ENCODE measurements at places on chromosomes 3 and 15. TPM values are rescaled to one million over a fixed set of nuclear protein-coding genes. Genes with fewer than 3 reads are reported as not detected.

DNA sequence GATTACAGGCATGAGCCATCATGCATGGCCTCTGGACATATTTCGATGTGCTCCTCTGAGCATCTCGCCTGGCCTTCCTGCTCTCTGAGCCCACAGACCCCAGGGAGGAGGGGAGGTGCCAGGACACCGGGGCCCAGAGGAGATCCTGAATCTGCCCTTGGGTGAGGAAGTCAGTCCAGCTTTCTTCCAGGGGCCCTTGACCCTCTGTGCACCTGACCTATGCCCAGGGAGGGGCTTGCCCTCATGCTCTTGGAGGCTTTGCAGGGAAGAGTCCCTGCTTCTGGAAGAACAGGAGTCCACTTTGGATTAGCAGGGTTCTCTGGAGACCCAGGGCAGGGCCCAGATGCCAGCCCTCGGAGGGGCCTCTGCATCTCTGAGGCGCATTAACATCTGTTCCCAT, 1.4 kb downstream of the ACSBG1 start:
- H3K36me3 ChIP-seq = no peaks in the 10 kb centered on the region
- no peak overlapping the region for H3K4me3 ChIP-seq
- no peak overlapping the region for H3K27ac ChIP-seq

DNA sequence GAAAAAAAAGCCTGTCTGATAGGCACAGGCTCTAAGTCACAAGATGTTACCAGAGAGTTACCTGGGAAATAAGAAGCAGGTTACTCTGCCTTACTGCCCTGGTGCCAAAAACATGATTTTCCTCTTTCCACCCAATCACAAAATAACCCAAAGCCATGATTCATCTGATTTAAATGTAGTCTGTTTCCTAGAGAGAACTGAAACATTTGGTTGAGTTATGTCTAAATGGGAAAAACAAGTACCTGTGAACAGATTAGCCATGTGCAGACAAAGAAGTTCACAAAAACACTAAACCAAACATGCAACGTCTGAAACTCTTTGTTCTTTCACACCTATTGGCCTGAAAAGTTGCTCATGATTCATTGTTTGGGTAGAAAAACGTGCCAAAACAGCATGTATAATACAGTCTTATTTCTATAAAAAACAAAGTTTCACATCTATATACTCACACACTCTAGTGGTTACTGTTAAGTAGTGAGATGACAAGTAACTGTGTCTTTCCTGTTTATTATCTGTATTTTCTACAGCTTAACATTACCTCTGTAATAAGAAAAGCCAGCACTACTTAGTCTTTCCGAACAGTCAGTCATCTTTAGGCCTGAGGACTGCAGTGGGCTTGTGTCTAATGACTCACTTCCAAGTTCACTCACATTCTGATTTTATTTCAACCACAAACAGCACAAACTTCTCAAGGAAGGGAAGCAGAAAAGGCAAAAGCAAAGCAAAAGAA, 30.2 kb downstream of the FAM174B start:
- peaks cover 2% of the 10 kb centered on the region for H3K27me3 ChIP-seq
- H3K36me3 ChIP-seq = no peaks in the 10 kb centered on the region
- peaks cover 22% of the 10 kb centered on the region for H3K4me1 ChIP-seq
- H3K4me3 ChIP-seq = no peak overlapping the region
- no peak for DNase-seq
- peak overlapping the region; percentile 53 for H3K27ac ChIP-seq

GRCh38 chr3:192410684-192410960, 316.7 kb downstream of the FGF12 start:
- no peak for DNase-seq
- peaks cover 60% of the 10 kb centered on the region for H3K27me3 ChIP-seq
- H3K36me3 ChIP-seq = peaks cover 4% of the 10 kb centered on the region
- H3K4me3 ChIP-seq = no peak overlapping the region
- no peak overlapping the region for H3K27ac ChIP-seq

DNA sequence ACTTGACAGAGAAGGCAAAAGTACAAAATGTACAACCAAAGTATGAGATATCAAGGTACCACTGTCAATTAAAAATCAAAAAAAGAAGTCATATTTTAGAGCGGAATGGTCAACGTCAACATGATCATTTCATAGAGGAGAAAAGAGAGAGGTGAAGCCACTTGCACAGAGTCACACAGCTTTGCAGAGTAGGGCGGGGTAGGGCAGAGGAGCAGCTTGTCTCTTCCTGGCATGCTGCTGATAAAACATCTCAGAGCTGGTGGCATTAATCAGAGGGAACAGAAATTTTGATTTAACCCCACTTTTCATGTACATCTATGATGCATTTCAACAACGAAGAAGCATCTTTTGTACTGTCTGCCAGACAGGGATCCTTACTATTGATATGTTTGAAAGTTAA, 5.2 kb upstream of the IGF1R start:
- peaks cover 3% of the 10 kb centered on the region for H3K4me1 ChIP-seq
- H3K36me3 ChIP-seq = no peaks in the 10 kb centered on the region
- peaks cover 44% of the 10 kb centered on the region for H3K27me3 ChIP-seq
- no peak for DNase-seq
- H3K4me3 ChIP-seq = no peak overlapping the region
- no peak overlapping the region for H3K27ac ChIP-seq

DNA sequence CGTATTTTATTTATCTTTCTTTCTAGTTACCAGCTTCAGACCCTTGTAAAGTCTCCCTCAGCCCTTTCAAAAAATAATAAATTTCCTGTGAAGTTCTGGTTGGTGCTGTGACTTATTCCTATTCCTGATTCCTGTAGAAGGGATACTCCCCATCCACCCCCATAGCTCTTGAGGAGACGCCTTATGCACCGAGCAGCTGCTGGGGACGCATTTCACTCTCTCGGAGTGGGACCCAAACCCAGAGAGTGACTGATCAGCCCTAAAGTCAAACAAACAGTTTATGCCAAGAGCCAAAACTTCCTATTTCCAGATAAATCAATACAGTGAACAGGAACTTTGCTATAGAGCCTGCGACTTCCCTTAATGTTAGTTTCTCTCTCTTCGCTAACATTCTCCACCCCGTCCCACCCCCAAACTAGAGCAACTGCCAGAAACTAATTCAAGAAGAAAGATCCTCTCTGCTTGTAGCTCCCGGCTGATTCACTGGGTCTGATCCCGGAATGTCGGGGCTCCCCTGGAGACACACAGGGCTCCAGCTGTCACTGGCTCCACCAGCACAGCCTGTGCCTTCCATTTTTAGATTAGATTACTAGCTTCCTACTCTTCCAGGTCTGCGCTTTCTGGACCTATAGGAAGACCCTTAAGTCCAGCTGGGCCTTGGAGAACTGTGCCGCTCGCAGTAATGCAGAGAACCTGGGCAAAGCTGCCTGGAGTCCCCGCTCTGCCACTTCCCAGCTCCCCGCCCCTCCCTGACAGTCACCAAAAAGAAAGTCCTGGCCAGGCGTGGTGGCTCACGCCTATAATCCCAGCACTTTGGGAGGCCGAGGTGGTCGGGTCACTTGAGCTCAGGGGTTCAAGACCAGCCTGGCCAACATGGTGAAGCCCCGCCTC, 45.2 kb downstream of the KLHL25 start:
- peaks cover 14% of the 10 kb centered on the region for H3K4me1 ChIP-seq
- no peak overlapping the region for H3K27ac ChIP-seq
- H3K27me3 ChIP-seq = no peaks in the 10 kb centered on the region
- H3K4me3 ChIP-seq = no peak overlapping the region
- peaks cover 20% of the 10 kb centered on the region for H3K36me3 ChIP-seq
- no peak for DNase-seq

The IGSF10 gene
- not detected for total RNA-seq

- H3K36me3 ChIP-seq = no peaks in the 10 kb centered on the region
- no peak overlapping the region for H3K27ac ChIP-seq
- DNase-seq = no peak
- H3K4me3 ChIP-seq = no peak overlapping the region
These were observed 156.7 kb downstream of the EPHA3 start for GRCh38 chr3:89264037-89264560.

The MCCC1 gene
- 44.7 TPM for total RNA-seq

Data from activated CD8-positive, alpha-beta memory T cell treated with anti-CD3 and anti-CD28 coated beads, Interleukin-2, amount 10 ng/mL, durations not matched to agents 7 days and 5 days (primary cell).